Stimulated activated CD4-positive, alpha-beta T cell treated with anti-CD3 and anti-CD28 coated beads, TNF-alpha, amount 100 ng/mL, for 48 hours (primary cell): ENCODE measurements at places on chromosomes 13 and 19.

GRCh38 chr13:71587193-71587592 is 279.8 kb downstream of the DACH1 start:
- DNase-seq, result no peak

DNA sequence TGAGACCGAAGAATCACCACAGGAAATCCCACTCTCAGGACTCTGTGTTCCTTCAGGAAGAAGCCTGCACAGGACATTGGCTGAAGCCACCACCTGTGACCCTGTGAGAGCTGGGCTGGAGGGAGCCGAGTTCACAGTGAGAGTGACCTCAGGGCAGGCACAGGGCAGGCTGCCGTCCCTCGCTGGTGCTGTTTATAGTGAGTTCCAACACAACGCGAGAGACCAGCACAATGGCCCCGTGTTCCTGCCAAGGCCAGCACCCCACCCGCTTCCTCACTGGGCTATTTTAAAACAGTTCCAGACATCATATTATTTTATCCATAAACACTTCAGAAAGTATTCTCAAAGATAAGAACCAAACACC is 18.4 kb upstream of the GAS6 start:
- no peak for DNase-seq

DNA sequence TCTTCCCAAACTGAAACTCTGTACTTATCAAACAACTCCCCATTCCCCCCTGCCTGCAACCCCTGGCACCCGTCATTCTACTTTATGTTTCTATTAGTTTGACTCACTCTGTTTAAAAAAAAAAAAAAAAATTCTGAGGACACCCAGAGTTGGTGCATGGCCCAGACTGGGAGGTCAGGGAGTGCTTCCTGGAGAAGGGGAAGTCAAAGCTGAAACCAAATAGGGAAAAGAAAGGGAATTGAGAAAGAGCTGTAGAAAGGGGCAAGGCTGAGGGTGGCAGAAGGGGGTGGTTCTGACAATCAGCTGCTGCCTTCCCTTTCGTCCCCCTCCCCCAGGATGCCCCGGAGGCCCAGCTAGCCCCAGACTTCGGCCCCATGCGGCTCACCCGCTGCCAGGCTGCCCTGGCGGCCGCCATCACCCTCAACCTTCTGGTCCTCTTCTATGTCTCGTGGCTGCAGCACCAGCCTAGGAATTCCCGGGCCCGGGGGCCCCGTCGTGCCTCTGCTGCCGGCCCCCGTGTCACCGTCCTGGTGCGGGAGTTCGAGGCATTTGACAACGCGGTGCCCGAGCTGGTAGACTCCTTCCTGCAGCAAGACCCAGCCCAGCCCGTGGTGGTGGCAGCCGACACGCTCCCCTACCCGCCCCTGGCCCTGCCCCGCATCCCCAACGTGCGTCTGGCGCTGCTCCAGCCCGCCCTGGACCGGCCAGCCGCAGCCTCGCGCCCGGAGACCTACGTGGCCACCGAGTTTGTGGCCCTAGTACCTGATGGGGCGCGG is 9.0 kb upstream of the STRN4 start:
- DNase-seq, result no peak

- DNase-seq, result no peak
Observed at GRCh38 chr19:48252609-48253008, 3.1 kb downstream of the CARD8 start.

DNA sequence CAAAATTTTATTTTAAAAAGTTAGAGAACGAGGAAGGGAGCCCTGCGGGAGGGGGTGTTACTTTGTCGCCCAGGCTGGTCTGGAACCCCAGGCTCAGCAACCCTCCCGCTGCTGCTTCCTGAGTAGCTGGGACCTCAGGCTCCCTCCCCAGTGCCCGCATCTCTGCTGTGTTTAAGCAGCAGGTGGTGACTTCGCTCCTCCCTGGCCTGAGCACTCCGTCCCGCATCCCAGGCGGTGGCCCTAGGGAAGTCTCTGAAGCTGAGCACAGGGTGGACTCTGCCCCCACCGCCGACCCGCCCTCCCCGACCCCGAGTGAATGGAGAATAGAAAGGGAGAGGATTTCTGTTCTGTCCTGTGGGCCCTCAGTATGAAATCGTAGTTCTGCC is 30.5 kb downstream of the ZNF701 start:
- no peak for DNase-seq

DNA sequence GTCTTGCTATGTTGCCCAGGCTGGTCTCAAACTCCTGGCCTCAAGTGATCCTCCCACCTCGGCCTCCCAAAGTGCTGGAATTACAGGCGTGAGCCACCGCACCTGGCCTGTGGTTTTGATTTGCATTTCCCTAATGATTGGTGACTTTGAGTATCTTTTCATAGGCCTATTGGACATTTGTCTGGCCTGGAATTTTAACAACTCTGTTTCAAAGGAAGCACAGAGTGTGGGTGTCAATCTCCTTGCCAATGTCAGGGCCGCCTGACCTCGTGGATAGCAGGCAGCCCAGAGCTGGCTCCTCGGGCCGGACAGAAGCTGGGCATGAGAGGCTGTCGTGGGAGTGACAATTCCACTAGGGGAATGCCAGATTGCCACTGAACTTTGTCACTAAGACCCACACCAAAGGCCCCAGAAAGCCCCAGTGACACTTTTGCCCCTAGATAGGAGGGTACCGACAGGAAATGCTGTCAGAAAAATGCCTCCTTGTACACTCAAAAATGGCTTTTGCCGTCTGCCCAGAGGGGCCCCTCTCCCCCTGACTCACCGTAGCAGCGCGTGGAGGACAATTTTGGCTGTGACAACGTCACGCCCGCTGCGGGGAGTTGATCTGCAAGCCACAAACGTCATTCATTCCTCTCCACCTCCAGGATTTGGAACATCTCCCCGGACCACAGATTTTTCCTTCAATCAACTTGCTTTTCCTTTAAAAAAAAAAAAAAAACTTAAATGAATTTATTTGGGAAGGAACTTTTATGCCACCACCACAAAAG is 11.7 kb upstream of the ADGRE5 start:
- DNase-seq, result peak; percentile 90

- no peak for DNase-seq
Observed at GRCh38 chr19:46629546-46630025, 4.7 kb upstream of the PTGIR start.

DNA sequence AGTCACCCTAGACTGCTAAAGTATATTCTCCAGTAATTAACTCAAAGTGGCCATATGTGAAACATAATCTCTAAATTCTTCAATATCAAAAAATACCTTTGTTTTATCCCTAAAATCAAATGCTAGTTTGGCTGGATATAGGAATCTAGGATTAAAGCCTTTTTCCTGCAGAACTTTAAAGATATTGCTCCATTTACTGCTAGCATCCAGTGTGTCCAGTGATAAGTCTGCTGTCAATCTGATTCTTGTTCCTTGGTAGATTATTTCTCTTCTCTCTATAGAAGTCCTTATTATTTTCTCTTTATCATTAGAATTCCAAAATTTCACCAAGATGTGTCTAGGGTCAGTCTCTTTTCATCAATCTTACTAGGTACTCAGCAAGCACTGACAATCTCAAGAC is 384.6 kb downstream of the FGF14 start:
- no peak for DNase-seq

- DNase-seq, result no peak
Observed at GRCh38 chr19:8584965-8585893, 8.0 kb upstream of the MYO1F start.

- DNase-seq, result no peak
Observed at GRCh38 chr19:34327851-34328250, 37.1 kb upstream of the GPI start.

GRCh38 chr13:46317120-46317519 is 69.9 kb downstream of the RUBCNL start:
- DNase-seq, result no peak

DNA sequence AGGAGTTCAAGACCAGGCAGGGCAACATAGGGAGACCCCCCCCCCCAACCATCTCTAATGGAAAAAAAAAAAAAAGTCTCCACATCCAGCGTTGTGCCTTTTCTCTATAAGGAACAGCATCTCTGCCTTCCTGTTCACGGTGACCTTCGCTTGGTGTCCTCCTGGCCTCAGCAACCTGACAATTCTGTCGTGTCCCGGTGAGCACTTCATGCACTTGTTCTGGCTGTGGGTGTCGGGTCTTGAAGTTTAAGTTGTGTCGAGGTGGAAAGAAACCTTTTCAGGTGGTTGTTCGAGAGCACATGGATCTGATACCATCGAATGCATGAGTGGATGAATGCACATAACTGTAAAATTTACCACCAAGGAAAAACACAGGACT is 594 bp downstream of the ZNF559 start:
- DNase-seq, result no peak

DNA sequence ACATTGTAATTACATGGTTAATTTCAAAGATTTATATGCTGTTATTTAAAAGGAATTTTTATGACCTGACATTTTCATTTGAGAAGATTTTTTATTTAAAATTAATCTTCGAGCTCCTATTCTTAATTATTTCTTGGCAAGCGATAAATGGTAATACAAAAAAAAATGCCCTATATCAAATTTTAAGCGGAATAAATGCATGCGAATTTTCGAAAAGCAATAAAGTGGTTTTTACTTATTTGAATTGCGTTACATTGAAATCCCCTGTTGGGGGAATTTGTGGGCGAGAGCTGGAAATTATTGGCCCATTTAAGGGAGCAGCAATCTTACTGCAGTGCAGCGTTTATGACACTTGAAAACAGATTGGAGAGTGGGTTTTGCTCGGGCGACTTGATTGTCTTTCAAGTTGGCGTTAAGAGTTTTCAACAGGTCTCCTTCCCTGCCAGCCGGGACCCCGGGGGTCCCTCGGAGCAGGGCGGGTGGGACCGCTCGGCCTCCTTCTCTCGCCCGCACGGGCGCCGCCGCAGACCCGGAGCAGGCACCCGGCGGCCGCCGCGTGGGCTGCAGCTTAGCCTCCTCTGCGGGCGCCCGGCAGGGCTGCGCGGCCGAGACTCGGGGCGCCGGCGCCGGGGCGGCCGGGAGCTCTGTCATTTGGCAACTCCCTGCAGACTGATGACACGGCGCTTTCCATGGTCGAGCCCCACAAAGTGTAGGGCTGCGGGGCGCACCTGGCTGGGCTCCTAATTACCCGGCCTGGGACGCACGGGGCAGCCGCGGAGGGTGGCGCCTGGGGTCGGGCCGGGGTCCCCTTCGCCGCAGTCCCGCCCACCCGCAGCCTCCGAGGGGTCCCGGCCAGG is 255.1 kb upstream of the SOX21 start:
- no peak for DNase-seq

- no peak for DNase-seq
Observed at GRCh38 chr13:99339736-99340397, 32.7 kb upstream of the GPR183 start.

DNA sequence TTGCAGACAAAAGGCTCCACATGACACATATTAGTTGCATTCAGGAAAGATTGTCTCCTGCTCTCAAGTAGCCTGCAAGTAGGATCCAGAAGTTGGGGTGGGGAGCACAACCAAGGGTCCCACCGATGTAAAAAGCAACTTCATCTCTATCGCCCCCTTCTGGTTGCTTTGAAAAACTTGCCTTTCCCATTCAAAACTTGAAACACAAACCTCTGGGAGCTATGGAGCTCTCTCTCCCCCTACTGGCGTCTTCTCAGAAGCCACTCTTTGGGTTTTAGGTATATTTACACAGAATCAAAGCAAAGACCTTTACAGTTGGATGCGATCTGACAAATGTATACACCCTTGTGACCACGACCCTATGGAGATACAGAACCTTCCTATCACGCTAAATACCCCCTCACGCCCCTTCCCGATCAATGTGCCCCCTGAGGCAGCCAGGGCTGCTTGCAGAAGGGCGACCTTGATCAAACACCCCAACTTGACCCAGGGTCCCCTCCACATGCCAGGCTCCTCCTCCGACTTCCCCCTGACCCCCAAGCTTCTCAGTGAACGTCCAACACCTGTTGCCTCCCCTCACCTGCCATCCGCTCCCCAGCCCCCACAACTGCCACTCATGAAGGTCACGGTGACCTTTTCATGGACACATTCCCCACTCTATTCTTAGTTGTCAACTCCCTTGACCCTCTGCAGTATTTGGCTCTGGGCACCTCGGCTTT is 10.1 kb downstream of the NOSIP start:
- no peak for DNase-seq

GRCh38 chr19:38233740-38234251 is 9.8 kb upstream of the DPF1 start:
- DNase-seq, result peak; percentile 76

- DNase-seq, result no peak
Observed at GRCh38 chr19:390386-391206, 18.4 kb downstream of the C2CD4C start.

GRCh38 chr19:47469719-47470118 is 2.0 kb downstream of the SLC8A2 start:
- no peak for DNase-seq

- DNase-seq, result peak; percentile 70
Observed at GRCh38 chr19:17938092-17938845, 5.5 kb downstream of the CCDC124 start.

- DNase-seq, result no peak
Observed at GRCh38 chr13:32060401-32060878, 28.9 kb downstream of the FRY start.

GRCh38 chr19:55028757-55029156 is 9.3 kb downstream of the GP6 start:
- DNase-seq, result no peak

GRCh38 chr13:43688227-43688907 is 98.4 kb downstream of the ENOX1 start:
- no peak for DNase-seq

GRCh38 chr19:18319591-18320135 is 3.2 kb downstream of the LSM4 start:
- no peak for DNase-seq

DNA sequence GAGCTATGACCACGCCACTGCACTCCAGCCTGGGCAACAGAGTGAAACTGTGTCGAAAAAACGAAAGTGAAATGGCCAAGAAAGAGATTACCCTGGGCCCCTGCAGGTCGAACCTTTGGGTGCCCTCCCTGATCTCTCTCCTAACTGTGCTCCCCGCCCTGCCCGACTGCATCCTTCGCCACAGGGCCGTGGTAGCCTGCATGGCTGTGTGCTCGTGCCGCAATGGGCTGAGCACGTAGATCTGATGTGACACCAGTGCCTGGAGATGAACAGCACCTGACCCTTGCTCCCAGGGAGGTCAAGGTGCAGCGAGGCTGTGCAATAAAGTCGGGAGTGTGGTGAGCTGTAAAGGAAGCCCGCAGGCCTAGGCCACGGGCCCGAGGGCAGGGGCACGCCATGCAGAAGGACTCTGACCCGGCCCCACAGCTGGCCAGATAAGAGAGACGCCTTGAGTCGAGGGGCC is 60.2 kb downstream of the PEX11G start:
- no peak for DNase-seq
